ENCODE measurements at places on chromosomes 1 and 21.

DNA sequence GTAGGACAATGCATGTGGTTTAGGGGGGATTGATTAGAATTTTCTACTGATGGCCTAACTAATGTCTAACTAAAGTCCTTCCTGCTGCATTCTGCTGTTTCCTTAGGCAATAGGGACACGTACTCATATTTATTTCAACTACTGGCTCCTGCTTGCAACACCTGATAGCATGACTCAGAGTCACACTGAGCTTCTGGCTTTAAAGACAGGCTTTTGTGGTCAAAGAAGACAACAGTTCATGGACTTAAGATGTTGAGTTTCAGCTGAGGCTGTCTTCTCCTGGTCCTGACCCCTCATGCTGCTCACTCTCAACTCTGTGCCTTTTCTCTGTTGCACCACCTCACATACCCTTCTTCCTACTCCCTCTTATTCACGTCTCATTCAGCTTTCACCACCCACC is 29.1 kb upstream of the TRABD2B start:
- no peak for DNase-seq

GRCh38 chr1:59604191-59604590 is 210.6 kb upstream of the HOOK1 start:
- no peak for DNase-seq

- no peak for DNase-seq
Measured at GRCh38 chr21:44461005-44461404, 5.7 kb downstream of the LRRC3 start.

- no peak for DNase-seq
Measured at GRCh38 chr1:219581344-219581743, 31.6 kb downstream of the ZC3H11B start.

DNA sequence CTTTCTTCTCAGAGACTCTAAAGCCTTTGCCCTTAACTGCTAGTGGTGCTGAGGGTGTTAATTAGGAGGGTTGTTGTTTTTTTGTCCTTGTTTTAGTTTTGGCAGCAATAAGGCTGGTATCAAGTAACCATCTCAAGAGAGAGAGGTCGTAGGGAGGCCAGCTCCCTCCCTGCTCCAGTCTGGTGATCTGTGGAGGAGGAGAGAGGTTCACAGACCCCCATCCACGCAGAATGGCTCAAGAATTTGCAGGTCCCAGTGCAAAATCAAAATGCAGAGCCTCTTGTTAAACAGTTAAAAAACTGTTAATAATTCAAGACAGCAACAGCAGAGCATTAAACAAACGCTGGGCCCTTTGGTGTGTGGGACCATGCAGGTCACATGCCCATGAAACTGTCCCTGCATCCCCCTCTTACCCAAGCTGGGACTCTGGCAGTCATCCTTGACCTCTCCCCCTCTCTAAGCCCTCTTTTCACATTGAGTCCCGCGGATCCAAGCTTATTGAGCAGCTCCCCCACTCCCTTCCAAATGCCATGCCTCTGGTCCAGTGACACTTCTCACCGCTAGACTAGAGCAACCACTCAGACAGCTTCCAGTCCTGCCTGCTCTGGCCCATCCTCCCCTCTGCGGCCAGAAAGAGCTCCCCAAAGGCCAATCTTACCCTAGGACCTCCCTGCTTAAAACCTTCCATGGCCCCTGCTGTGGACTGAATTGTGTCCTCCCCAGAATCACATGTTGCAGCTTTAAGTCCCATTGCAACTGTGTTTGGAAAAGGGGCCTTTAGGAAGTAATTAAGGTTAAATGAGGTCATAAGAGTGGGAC is 47.7 kb upstream of the RPL11 start:
- DNase-seq, result no peak

DNA sequence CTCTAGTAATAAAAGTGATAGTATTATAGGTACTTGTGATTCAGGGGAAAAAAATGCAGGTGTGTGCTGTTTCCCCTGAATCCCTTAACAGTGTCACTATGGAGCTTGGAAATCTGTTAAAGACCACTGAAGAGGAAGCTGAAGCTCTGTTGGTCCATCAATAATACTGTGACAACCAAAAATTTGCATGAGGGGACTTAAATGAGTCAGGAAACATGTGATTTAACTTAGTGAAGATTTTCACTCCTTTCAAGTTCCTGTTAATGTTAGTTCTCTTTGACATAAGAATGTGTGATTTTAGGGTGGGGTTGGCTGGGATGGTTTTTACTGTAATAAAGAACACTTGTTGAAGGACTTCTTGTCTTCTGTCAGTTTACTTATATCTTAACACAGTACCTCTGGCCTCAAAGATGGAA is 32.0 kb downstream of the VANGL2 start:
- no peak for DNase-seq

All from stimulated activated CD8-positive, alpha-beta memory T cell treated with anti-CD3 and anti-CD28 coated beads, Interleukin-7, amount 100 ng/mL, for 4 hours (primary cell).